ENCODE measurements at places on chromosomes 3 and 15.

DNA sequence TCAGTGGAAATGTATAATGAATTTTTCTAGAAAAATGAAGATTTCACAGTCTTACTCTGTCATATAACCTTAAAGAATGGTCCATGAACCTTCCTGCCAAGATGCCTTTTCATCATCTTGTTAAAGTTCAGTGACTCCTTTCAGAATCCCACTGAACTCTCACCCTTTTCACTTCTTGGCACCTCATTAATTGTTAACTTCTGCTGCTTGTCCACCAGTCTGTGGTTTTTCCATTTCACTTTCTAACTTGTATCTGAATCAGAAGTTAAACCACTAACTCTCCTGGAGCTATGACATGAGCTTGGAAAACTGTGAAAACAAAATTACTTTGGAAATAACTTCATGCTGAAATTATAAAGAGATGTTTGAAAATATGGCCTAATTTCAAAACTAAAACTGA, 281.2 kb upstream of the ALCAM start:
- no peak for DNase-seq

DNA sequence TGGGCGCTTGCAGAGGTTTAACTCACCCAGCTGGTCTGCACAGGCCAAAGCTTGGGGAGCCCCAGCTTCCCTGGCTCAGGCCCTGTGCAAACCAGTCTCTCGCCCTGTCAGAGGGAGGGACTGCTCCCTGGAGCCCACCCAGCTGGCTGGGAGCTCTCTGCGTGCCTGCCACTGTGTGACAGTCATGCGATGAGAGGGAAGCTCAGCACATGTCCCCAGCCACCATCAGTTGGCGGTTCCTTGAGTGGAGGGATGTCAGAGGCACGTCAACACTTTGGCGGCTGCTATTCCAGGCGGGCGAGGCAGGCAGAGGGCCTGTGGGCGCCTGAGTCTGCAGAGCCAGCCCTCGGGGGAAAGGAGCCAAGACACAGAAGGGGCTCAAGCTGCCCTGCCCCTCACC, 324.6 kb downstream of the UACA start:
- no peak for DNase-seq

DNA sequence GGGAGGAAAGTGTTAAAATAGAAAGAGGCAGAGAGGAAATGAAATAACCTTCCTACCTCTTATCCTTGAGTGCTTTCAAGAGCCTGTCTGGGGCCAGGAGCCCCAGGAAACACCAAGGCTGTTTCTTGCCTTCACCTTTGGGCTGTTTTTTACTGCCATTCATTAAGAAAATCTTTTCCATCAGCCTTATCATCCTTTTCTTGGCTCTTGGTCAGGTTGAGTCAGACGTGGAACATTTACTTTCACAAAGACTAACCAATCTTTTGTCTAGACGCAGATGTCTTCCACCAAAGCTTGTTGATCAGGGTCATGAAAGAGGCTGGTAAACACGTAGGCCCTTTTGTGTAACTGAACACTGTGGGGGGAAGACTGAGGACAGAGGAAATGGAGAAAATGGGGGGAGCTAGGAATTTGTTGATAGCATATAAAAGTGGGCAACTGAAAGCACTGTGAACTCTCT, 151.0 kb upstream of the THBS1 start:
- peak; percentile 58 for DNase-seq

DNA sequence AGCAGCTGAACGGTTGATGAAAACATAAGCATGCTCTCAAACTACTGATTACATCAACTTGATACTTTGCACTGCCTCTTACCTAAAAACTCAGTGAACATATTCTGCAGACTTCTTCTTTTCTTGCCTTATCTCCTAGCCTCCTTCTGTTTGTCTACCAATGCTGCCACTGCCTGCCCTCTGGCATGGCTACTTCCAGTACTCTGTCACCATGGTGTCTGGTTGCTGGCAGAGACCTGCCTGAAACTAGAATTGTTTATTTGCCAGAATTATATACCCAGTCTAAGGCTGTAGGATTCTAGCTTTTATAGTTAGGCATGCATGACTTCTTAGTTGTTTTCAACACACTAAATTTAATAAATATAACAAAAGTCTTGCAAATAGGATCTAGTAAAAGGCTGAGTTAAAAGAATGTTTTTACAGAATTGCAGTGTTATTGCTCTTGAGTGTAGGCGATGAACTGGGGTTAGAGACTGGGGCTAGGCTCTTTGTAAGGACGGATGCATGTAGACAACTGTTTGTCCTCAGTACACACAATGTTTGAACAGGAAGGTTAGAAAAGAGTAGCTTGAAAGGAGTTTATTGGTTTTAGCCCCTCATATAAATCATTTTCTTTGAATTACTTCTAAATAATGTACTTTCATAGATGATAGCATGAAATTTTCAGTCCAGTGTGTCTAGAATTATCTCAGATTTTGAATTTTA, 116.3 kb downstream of the KCNAB1 start:
- DNase-seq, result no peak

DNA sequence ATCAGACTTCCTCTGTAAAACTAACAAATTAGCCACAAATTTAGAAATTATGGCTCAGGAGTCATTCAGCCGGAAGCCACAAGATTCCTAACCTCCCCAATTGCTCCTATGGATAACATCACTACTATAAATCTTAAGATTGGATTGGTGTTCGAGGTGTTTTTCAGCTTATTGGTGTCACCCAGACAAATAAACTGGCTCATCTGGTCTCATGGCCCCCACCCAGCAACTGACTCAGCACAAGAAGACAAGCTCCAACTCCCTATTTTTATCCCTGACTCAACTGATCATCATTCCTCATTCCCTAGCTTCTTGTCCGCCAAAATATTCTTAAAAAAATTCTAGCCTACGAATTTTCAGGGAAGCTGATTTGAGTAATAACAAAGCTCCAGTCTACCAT, 135.1 kb upstream of the STRIT1 start:
- peak; percentile 45 for DNase-seq

DNA sequence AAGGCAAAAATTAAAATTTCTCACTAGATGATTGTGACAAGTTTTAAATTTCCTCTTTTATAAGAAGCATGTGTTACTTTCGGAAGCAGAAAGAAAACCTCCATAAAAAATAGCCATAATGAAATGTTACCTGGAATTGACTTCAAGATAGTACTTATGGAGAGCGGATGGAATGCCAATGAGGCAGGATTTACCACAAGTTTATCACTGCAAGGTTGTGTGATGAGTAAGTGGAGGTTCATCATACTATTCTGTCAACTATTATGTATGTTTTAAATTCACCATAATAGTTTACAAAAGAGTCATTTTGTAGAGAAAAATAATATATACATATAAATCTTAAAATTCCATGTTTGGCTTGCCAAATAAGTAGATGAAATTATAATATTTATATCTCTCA, 230.3 kb downstream of the SCAPER start:
- DNase-seq, result no peak

DNA sequence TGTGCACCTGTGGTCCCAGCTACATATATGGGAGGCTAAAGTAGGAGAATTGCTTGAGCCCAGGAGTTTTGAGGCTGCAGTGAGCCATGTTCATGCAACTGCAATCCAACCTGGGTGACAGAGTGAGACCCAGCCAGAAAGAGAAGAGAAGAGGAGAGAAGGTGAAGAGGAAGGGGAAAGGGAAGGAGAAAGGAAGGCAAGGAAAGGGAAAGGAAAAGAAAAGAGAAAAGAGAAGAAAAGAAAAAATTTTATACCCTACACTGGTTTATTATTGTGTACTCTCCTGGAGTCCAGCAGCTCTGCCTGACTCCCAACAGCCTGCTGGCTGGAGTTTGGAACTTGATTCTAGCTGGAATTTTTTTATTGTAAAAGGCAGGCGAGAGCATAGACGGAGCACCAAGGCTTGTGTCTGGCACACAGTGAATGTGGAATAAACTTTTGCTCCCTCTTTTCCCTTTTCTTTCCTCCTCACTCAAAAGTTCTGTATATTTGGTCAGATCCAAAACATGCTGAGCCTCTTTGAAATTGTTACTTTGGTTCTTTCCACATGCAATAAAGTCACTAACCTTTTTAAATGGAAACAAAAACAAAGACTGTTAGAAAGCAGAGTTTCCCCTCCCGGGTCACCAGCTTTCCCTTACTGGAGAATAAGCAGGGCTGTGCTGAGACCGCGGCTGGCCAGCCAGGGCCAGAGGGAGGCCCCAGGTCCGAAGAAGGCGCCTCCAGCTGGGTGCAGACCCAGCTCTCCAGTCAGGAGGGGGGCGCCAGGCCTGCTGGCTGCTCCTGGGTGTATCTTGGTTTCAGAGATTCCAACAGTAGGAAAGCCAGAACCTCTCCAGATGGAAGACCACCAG, 9.9 kb downstream of the THSD4 start:
- no peak for DNase-seq

DNA sequence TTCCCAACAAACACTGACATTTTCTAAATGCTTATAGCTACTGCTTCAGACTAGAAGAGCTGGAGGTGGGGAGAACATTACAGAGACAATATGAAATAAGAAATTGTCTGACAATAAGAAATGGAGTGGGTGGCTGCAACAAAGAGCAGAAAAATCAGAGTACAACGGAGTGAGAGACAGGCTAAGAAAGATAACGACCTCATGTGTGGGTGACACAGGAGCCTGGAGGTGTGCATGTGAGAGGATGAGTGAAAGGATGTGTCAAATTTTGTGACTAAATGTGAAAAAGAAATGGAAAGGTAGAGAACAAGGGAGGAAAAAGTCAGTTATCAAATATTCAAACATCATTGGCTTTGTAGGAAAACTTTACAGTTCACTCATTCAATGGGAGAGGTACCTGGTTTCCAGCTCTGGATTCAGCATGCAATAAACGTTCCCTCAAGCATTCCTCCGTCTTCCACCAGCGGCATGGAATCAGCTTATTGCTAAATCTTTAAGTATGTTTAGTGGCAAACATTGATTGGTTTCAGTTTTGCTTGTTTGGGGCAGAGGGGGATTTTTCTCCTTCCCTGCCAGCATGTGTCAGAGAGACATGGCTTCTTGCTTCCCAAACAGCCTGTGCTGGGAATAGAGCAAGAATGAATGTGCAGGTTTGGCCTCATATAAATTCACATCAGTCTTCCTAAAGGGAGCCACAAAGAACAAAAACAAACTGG, 103.8 kb upstream of the CHRM5 start:
- no peak for DNase-seq

DNA sequence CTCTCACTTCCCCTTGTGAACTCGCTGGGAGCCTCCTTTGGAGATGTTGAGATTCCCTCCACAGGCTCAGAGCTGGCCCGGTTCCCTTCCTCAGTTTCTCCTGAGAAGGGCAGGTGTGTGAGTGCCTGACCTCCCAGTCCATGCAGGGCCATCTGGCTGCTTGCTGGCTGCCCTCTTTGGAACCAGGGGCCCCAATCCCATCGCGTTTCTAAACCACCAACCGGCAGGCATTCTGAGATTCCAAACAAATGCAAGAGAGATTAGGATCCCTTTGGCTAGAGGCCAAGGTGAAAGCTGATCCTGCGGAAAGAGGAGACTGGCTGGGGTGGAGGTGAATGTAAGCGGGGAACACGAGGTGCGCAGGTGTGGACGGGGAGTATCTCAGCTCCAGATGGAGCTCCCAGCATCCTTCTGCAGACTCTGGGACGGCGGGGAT, 2.9 kb upstream of the PRRT3 start:
- DNase-seq, result peak; percentile 73

DNA sequence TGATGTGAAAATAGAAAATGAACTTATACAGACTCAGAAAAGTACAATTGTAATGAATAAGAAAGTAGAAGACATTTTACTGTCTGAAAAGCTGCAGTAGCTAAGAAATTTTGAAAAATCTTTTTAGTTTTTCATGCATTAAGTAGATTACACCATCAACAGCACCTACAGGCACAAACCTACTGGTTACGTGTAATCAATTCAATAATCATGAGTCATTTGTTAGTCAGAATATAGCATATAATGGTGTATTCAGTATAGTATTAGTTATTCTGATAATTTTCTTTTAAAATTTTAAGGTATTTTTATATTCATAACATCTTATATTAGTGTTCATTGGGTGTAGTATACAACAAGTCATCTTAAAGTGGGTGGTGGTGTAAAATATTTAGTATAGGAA, 550.5 kb upstream of the GBE1 start:
- no peak for DNase-seq

GRCh38 chr3:157529751-157530150, 26.5 kb upstream of the VEPH1 start:
- DNase-seq, result no peak

- no peak for DNase-seq
Measured at GRCh38 chr3:149151843-149152242, 22.4 kb downstream of the HPS3 start.

DNA sequence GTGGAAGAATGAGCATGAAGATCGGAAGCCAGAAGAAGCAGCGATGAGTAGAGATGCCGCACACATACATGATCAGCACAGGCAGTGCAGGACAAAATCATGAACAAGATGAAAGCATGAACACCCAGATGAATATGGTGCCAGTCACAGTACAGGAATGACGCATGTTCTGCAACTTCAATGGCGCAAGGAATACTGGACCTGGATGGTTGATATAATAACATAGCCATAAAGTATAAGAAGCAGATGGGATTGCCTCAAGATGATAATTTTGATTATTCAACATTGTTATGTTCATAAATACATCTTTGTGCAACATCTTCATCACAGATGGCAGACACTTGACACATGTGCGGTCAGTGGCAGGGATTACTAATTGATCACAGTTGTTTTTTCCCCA, 59.7 kb upstream of the SLCO3A1 start:
- no peak for DNase-seq

DNA sequence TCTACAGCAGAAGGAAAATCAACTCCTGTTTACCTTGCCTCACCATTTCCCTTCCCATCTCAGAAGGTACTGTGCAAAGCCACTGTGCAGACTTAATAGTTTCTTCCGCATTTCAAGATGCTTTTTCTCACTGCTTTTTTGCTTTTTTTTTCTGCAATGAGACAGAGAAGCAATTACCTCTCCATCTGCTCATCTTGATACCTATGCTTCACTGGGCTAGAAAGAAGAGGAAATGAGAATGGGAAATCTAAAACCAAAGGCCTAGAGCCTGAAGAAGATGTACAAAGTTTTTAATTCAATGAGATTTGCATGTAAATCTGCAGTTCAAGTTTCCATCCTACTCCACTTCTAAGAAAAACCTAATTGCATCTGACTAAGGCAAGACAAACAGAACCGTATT, 238.1 kb upstream of the SETMAR start:
- no peak for DNase-seq

- no peak for DNase-seq
Measured at GRCh38 chr15:69498987-69499386, 46.4 kb downstream of the RPLP1 start.

Measured in HFF-Myc (cell line).